ENCODE measurements at places on chromosomes 4 and X.

GRCh38 chr4:137597752-137598430 lies 65.6 kb upstream of the PCDH18 start:
- no peak for DNase-seq

GRCh38 chr4:102061133-102061532 lies 270.6 kb downstream of the BANK1 start:
- DNase-seq, result no peak

DNA sequence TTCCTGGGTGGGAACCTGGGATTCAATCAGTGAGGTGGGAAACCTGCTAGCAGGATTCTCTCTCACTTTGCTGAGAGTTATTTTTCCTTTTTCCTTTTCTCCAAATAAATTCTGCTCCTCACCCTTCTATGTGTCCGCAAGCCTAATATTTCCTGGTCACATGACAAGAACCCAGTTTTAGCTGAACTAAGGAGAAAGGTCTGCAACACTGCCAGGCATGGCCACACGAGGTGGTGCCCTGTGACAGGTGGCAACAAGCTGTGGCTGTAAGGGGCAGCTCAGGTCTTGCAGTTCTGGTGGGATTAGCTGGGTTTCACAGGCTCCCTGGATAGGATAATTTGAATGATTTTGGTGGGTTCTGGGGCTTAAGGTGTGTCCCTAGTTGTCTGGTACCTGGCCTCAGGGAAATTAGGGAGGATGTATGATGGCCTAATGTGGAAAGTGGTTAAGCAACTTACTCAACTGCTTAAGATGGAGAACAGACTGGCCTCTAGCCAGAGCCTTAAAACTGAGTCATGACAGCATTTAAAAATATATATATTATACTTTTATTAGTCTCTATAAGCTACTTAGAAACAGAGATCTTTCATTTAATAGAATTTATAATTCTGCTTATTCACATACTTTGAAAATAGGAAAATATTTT lies 215.0 kb downstream of the IL15 start:
- peak; percentile 19 for DNase-seq

DNA sequence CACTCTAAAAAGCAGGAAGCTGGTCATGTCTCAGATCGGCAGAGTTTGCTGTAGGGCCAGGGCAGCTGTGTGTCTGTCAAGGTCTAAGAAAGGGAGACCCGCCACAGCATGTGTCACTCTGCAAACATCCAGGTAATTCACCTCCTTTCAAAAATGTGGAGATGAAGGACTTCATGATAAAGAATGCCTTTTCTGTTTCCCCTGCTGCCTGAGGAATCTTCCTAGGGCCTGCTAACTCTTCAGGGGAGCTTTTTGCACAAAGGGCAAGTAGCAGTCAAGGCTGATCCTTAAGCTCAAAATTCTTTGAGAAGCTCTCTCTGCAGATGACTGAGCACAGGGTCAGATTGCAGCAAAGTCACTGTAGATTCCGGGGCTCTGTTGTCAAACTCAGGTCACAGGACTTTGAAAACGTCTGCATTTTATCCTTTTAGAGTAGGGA lies 21.1 kb downstream of the RASL11B start:
- DNase-seq, result no peak

DNA sequence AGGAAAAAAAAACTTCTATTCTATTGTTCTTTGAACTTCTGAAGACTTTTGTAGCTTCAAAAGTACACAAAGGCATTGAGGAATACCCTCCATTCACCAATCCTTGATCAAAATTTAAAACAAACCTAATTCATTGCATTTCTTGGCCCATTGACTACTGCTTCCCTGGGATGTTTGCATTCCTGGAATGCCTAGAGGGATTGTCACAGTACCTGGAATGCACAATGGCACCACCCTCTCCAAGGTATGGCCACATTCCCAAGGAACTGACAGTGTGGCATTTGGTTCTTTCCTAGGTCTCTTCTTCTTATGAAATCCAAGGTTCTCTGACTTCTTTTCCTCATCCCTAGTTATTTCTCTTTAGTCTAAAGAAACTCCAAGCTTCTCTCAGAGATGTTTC lies 600.7 kb downstream of the CCSER1 start:
- DNase-seq, result peak; percentile 64

- no peak for DNase-seq
Measured at GRCh38 chrX:108223585-108223984, 132.0 kb downstream of the ATG4A start.

- DNase-seq, result no peak
Measured at GRCh38 chrX:3362956-3363355, 16.5 kb upstream of the MXRA5 start.

DNA sequence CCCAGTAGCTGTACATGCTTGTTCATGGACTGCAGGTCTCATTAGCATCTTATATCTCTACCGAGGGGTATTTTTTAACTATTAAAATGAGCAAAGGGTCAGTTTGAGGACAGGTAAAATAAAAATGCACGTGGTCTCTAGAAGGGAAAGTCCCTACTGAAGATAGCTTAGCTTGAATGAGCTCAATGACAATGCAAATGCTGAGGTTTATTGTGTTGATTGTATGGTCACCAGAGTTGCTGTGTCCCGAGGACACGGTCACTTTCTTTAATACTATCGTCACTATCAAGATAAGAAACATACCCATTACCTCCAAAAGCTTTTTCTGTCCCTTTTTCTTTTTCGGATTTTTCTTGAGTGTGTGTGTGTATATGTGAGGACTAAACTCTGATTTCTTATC lies 250.5 kb upstream of the PRKX start:
- DNase-seq, result no peak

- no peak for DNase-seq
Measured at GRCh38 chr4:170226288-170226687, 136.5 kb upstream of the AADAT start.

DNA sequence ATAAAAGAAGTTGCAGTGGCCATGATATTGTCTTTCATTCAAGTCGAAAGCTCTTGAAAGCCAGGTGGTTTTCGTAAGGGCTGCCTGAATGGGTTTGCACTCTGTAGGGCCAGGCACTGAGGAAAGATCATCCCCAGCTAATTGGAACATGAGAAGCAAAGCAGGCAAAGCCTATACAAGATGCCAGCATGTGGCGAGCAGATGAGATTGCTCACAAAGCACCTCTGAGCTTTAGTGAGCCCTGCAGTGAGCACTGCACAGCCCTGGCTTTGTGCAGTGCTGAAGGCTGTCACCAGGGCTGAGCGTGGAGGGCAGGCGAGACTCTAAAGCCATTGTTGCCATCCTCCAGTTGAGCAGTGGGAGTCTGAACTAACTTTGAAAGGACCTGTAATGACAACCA lies 53.8 kb downstream of the HADH start:
- DNase-seq, result no peak

GRCh38 chr4:139786494-139787354 lies 121.1 kb downstream of the MGST2 start:
- DNase-seq, result no peak

- no peak for DNase-seq
Measured at GRCh38 chr4:120765260-120765680, 157.3 kb downstream of the PRDM5 start.

DNA sequence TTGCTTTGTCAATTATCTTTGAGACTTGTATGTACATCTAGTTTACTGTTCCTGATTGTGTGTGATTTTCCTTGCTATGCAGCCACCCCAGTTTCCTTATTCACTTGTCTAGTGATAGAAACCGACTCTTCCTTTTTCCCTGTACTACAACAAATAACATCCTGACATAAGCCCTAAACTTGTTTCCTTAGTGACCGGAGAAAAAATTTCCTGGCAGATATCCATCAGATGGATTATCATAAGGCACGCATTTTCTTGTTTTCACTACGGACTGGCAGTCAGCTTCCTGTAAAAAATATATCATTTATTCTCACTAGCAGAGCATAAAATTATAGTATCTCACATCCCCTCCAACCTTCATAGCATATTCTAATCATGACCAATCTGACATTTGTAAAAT lies 410.7 kb downstream of the CENPC start:
- no peak for DNase-seq

- peak; percentile 65 for DNase-seq
Measured at GRCh38 chrX:113920661-113921060, 663.2 kb upstream of the HTR2C start.

- DNase-seq, result no peak
Measured at GRCh38 chr4:186919340-186919739, 195.7 kb upstream of the FAT1 start.

- no peak for DNase-seq
Measured at GRCh38 chr4:164252286-164252685, 501.6 kb upstream of the SMIM31 start.

- no peak for DNase-seq
Measured at GRCh38 chr4:173051716-173052115, 116.9 kb upstream of the GALNT7 start.

GRCh38 chrX:71128166-71128833 lies 9.9 kb downstream of the MED12 start:
- peak; percentile 12 for DNase-seq

- no peak for DNase-seq
Measured at GRCh38 chr4:27003642-27004113, 143.0 kb downstream of the STIM2 start.

- no peak for DNase-seq
Measured at GRCh38 chr4:169222761-169223160, 48.0 kb downstream of the SH3RF1 start.

DNA sequence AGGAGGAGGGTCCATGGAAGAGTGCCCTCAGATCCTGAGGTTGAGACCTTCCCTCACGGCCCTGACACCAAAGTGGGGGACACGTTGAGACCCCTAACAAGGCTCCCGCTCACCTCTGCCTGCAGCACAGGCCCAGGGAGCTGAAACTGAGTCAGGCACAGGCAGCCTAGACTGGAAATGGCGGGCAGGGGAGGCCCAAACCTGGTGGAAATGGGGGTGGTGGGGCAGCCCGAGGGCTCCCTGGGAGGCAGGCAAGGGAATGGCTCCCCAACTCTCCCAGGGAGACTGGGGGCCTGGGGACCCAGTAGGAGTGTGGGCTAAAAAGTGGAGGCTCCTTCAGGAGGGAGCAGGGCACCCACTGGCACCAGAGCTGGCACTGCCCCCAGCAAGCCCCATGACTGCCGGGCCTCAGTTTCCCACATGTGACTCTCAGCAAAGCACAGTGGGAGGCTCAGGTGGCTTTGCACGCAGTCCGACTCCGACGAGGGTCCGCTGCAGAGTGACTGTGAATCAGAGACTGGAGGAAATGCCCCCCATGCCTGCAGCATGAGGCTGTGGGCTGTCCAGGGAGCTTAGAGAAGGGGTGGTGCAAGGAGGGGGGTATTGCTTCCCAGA lies 5.9 kb downstream of the NKX1-1 start:
- DNase-seq, result no peak

DNA sequence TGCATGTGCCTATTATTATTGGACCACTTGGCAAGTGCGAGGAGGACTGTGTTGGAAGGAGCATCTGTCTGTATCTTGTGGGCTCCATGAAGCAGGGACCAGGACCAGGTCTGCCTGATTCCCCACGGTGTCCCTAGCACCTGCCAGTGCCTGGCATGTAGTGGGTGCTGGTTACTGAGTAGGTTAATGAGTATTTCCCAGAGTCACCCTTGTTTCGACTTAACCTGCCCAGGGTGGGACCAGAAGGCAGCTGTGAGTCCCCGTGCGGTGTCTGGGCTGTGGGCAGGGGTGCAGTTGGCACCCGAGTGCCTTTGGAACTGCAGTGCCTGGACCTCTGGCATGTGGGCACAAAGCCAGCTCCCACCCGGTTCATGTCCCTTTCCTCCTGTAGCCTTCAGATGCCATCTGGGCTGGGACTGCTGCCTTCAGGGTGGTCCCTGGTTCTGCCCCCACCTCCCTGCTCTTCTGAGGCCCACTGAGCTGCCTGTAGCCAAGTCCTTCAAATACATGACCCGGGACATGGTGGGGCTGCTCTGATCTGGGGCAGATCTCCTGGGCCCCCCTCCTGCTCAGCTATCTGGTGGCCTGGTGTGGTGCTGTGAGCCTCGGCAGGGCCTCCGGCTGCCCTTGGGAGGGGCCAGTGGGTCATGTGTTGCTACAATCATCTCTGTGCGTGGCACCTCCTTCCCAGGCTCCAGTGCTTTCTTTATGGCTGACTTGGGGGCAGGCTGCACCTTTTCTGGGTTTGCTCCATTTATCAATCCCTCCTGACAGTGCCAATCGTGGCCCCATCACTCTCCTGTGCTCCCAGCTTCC lies 53.0 kb upstream of the SORCS2 start:
- DNase-seq, result no peak

DNA sequence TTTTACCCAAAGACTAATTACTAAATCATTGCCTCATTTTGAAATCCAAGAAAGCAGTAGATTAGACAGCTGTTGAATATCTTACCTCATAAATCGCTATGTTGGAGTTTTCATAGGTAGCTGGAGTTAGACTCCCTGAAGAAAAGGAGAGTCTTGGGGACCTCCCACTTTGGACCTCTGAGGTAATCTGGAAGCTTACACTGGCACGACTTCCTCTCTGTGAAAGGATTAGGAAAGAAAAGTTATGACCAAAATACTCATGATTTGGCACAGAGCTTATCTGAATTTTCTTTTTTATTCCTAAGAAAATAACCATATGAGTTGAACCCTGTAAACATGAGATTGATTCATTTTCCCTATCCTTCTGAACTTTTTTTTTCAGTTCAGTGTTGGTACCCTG lies 40.6 kb downstream of the GUCY2F start:
- DNase-seq, result no peak

- DNase-seq, result no peak
Measured at GRCh38 chrX:69428216-69428615, 75.9 kb upstream of the NALF2 start.

DNA sequence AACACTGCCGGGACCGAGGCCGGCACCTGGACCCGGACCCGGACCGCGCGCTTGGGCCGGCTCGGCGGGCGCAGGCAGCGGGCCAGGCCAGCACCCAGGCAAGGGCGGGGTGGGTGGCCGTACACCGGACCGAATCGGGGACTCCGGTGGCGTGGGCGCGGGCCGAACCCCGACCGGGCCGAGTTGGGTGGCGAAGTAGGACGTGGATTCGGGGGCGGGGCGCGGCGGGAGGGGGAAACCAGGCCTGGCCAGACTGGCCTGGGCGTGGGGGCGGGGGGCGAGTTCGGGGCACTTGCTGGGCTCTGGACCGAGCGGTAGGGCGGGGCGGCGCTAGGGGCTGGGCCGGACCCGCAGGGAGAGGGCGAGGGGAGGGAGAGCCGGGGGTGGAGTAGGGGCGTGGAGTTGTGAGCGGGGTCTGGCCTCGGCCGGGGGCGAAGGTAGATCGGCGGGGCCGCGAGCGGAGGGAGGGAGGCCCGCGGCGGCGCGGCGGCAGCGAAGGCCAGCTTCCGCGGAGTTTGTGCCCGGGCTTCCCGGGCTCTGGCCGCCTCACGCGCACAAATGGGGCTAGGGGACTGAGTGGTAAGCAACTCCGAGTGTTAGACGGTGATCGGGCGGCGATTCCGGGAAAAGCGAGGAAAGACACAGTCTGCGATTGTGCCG lies 1.8 kb upstream of the BCORL1 start:
- no peak for DNase-seq

GRCh38 chr4:137359691-137360315 lies 172.5 kb downstream of the PCDH18 start:
- no peak for DNase-seq

GRCh38 chr4:143285696-143286437 lies 50.8 kb upstream of the GAB1 start:
- no peak for DNase-seq
